Activated naive CD4-positive, alpha-beta T cell treated with anti-CD3 and anti-CD28 coated beads, Interleukin-2, amount 50 U/mL, for 16 hours (primary cell): ENCODE measurements at places on chromosomes 3 and 15.

GRCh38 chr3:128075522-128076482, 23.6 kb downstream of the SEC61A1 start:
- DNase-seq: peak; percentile 83

DNA sequence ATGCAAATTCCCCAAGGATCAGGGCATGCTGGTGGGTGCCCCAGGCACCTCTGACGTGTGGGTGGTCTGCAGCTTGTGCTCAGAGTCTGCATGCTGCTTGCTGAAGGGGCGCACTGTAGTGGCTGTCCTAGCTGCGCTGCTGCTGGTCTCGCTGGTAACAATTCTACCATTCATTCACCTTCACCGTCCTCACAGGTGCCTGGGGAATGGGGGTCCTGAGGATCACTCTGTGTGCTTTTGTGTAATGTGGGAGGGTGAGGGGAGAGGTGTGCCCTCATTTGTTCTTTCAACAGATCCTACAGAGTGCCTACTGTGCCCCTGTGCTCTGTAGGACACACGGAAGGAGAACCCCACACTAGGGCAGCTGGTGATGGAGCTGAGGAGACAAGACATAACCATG, 2.1 kb upstream of the ITGA11 start:
- DNase-seq: no peak

DNA sequence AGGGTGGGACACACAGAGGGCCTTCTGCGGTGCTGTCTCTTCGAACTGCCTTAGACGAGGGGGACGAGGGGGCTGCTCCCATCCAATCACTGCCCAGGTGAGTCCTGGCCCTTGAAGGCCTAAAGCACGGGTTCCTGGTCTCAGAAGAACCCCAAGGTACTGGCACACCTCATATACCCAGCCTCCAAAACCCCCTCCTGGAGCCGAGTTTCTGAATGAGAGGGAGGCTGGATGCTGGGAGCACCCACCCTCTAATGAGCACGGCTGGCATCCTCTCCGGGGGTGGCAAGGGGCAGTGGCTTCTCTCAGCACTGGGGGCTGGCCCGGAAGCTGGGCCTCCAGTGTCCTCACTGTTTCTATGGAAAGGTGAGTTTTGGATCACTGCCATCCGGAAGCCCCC, 165.6 kb downstream of the LRRK1 start:
- DNase-seq: no peak

- DNase-seq: no peak
Measured at GRCh38 chr3:134809427-134810051, 14.5 kb downstream of the EPHB1 start.

DNA sequence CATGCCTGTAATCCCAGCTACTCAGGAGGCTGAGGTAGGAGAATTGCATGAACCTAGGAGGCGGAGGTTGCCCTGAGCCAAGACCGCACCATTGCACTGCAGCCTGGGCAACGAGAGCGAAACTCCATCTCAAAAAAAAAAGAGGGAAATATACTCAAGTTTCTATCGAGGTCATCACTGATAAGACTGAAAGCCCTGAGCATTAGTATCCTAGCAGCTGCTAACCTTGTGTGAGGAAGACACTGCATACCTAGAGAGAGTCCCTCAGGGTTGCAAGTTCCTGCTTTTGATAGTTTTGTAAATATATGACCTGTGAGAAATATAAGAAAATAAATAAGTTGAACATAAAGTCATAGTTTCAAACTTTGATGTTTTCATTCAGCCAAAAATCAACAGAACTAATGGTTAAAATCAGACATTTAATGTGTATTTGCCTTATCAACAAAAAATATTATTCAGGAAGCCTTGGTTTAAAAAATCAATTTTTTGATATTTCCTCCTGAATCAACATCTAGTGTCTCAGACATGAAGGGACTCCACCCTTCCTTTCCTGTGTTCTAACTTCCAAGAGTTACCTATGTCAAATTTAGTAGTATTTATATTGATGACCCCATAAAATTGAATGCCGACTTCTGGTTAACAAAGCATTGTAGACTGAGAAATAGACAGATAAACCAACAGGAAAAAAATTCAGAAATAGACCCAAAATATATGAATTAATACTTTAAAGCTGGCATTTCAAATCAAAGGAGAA, 19.8 kb upstream of the USP3 start:
- DNase-seq: no peak

- no peak for DNase-seq
Measured at GRCh38 chr3:123201223-123201556, 553 bp upstream of the SEC22A start.

DNA sequence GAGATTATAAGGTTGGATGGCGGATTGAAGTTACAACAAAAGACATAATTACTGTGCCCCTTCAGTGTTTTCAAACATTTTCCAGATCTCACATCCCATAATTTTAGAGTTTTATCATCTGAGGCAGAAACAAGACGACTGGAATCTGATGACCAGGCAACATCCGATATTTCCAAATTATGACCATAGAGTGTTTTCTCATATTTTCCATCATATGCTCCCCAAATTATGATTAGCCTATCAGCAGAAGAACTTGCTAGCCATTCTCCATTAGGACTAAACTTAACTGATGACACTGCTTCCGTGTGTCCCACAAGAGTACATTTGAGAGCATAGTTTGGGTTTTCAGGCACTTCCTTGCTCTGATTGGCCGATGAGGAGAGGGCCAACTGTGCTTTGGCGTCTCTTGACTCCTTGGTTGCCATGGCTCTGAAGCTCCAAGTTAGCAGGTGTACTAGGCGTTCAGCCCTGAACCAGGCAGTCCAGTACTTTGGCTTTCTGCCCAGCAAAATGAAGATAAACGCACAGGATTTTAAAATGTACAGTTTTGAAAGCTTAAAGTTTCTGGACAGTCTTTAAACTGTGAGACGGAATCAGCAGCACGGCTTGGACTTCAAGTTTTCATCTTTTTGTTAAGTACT, 638 bp downstream of the WDR5B start:
- DNase-seq: peak; percentile 29

- DNase-seq: no peak
Measured at GRCh38 chr3:45689787-45690145, 570 bp downstream of the SACM1L start.
